ENCODE measurements at places on chromosomes 6 and 20.

DNA sequence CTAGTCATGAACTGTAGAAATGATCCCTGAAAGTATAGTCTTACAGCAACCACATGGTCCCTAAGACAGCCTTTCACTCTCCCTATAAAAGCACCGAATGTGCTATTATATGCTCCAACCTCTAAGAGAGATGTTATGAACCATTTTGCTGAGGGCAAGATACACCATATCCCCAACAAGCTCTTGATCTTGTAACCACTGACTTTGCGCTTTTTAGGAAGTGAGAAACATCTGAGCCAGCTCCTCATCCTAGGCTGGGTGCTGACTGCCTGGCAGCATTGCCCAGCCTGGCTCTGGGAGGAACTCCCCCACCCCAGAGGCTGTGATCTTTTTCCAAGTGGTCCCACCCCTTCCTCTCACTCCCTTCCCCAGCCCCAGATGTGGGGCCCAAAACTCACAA lies 3.1 kb upstream of the EMILIN3 start:
- DNase-seq = no peak

DNA sequence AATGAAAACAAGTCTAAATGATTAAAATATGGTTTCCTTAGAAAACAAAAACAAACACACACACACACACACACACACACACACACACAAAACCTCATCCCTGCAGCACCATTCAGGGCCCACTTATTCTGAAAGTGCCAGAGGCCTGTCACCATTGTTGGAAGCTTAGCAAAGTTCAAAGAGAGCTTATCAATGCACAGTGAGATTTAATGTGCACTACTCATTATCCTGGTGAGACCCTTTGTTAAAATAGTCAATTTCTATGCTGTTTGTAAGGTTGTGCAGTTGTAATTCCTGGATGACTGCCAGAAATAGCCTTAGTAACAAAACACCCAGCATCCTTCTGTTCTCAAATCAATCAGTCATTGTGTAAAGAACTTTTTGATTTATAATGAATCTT lies 482.9 kb downstream of the GRIK2 start:
- no peak for DNase-seq

- no peak for DNase-seq
Measured at GRCh38 chr6:36827261-36828079, 11.8 kb downstream of the CPNE5 start.

DNA sequence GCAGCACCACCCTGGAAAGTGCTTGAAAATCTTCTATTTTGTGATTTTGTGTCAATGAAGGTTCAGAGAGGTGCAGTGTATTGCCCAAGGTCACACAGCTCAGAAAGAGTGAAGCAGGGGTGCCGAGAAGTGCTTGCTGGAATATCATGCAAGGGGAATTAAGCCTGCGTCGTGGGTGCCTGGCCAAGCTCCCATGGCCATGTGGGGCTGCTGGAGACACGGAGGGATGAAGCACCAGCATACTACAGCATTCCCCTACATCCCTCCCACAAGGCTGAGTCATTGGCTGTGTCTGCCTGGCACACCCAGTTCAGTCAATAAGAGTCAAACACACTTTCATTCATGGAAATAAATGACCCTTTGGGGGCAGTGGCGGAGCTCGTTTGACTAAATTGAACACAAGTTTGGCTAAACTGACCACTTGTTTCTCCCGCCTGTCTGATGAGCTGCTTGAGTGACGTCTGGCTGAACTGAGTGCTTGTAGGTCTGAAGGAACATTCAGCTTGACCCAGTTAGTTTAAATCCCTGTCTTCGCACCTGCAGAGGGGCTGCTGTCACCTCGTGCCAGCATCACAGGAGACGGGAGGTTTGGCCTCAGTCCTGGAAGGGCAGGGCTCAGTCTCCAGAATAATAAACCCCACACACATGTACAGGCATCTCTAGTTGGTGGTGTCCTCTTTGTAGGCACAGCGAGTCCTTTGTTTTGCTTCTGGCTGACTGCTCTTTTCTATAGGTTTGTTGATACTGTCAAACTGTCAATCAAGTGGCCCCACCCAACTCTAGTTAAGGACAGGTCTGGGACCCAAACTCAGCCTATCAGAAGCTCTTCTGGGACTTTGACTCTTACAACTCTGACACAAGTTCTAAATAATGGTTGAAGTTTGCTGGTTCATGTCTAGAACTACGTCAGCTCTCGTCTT lies 8.4 kb upstream of the TGM2 start:
- DNase-seq = no peak

GRCh38 chr6:119858901-119859300 lies 509.3 kb upstream of the MAN1A1 start:
- no peak for DNase-seq

DNA sequence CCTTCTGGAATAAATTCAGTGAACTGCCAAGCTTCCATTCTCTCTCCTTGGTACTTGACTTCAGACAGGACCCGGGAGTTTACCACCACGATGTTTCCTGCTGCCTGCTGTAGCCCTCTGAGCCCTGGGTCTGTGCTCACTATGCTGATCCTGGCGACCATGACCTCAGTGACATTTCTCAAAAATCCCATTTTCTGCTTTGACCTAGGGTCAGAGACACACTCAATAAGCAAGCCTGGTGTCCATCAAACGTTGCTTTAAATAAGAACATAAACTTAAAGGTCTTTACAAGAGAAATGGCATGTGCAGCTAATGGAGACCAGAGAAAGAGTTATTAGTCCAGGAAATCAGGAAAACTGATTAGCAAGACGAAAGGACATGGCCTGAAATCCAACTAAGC lies 509.7 kb upstream of the SULF2 start:
- DNase-seq = no peak

GRCh38 chr20:34931771-34932170 lies 23.8 kb downstream of the GSS start:
- no peak for DNase-seq

DNA sequence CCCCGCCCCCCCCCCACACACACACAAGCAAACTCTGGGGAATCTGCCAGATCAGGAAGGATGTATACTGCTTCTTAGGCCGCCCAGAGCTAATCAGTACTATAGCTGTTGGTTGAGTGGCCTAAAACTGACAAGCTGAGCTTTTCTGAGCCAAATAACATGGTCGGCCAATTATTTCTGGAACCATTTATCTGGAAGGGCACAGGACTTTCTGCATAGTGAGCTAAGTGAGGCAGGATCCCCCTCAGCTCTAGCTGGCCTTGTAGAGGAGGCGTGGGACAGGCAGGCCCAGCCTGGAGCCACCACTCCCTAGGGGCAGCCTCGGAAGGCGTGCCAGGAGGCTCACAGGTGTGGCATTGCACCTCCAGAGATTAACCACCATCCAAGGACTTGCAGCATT lies 200.1 kb downstream of the TMEM242 start:
- no peak for DNase-seq

DNA sequence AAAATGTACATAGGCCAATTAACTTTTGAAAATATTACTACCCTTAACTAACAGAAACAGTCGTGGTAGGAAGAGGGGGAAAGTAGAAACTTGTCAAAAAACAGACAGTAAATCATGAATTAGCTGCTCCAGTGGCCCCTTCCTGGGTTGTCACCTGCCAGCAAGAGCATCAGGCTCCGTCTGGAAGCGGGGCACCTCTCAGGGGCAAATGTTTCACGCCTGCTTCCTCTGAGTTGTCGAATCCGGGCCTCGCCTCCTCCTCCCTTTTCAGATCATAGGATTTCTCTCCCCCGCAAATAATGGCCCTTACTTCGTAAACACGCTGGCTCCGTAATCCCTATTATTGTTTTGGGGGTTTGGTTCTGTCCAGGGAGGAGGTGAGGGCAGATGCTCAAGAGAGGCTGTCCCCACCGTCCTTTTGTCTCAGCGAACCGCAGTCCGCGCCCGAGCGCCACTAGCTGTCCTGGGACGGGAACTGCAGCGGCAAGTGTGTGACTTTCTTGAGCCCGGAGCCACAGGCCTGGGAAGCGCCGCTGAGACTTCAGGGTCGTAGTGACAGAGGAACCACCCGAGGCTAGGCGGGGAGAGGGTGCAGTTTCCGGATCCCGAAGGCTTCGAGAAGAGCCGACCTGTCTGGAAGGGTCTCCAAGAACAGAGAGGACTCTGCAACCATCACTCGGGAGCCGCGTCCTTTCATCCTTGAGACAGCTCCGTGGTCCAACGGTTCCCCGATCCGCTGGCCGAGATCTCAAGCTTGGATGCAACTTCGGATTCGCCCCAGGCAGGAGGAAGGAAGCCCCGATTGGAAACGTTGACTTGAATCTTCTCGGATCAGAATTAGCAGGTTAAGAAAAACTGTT lies 214.5 kb upstream of the ZNF184 start:
- DNase-seq = peak; percentile 51
